ENCODE measurements at places on chromosomes 5 and 9.
A peak's percentile ranks its signal among the peaks of the same experiment; 100 is the strongest.

DNA sequence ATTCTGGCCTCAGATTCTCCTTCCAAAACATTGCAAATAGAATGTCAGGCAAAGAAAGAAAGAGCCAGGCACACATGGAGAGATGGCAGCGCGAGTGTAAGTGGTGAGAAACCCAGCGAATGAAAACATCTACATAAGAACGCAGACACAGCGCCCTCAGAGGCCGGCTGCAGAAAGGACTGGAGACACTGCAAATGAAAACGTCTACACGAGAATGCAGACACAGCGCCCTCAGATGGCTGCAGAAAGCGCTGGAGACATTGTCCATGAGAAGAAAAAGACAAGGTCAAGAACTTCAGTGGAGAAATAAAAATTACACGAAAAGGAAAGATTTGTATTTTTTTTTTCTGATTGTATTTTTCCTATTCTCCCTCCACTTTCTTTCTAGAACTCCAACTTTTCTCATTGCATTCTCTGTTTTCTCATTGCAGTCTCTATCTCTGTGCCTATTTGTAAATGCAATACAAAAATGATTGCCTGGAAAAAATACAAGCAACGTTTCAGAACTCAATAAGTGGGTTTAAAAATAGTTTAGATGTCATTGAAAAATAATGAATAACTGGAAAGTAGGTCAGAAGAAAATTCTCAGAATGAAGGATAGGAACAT, 117.9 kb upstream of the LPCAT1 start:
- peak; percentile 94 for DNase-seq

- no peak for DNase-seq
These were observed 81.6 kb upstream of the GDNF start for GRCh38 chr5:37921452-37921851.

DNA sequence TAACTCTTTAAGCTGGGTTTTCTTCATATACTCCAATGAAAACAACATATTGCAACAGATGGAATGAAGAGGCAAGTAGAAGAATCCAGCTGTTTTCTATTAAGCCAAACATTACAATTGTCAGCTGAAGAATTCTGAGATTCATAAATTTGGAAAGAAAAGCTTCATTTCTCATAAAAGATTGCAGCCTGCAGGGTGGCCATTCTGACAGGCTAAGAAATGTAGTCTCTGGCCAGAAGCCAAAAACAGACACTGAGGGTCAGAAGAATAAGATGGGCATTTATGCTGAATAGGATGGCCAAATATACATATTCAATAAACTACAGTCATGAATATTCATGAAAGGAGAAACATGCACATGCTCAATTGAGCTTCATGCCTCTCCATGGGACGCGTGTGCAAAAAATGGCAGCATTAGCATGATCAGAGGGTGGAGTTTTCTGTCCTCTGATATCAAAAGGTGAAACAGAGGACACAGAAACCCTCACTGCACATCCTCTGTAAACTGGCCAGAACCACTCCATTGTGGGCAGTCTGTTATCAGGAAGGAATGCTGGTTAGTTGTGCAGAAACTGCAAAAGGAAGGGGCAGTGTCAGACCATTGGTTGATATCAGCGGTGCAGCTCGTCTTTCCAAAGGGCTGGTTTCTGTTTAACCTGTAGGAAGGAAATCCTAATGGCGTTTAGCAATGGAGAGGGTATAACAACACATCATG, 50.2 kb downstream of the FXN start:
- DNase-seq = no peak

- DNase-seq = no peak
These were observed 36.5 kb downstream of the KIF2A start for GRCh38 chr5:62342476-62342837.

DNA sequence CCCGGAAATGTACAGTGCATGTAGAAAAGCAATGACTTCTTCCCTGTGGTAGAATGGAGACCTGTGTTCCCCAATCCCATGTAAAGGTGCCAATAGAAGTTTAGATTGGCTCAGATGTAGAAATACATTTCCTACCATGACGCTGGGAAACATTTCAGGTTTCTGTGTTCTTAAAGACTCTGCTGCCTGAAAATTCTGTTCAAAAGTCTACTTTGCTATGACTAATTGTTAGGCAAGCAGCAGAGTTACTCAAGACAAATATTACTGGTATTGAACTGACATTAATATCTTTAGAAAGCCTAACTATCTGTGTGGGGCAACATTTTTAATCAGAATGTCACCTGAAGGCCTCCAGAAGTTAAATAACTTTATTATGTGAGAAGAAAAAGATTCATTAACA, 75.5 kb upstream of the ELL2 start:
- no peak for DNase-seq

GRCh38 chr5:36177715-36178523, 26.0 kb downstream of the SKP2 start:
- DNase-seq = no peak

GRCh38 chr5:149852641-149853330, 91.8 kb downstream of the PDE6A start:
- DNase-seq = peak; percentile 89

GRCh38 chr9:132125944-132126679, 35.7 kb upstream of the NTNG2 start:
- no peak for DNase-seq

DNA sequence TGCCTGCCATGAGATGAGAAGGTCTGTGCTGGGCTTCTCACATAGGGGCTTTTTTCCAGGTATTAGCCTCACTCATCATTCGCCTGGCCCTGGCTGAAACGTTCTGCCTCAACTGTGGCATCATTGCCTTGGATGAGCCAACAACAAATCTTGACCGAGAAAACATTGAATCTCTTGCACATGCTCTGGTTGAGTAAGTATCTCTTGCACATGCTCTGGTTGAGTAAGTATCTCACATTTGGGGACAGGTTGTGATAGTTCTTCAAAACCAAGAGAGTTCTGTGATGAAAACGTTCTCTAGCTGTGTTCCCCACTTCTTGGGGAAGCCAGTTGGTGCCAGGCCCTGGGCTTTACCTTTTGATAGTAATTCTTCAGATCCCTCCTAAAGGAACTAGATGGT, 17.4 kb upstream of the IL13 start:
- no peak for DNase-seq

DNA sequence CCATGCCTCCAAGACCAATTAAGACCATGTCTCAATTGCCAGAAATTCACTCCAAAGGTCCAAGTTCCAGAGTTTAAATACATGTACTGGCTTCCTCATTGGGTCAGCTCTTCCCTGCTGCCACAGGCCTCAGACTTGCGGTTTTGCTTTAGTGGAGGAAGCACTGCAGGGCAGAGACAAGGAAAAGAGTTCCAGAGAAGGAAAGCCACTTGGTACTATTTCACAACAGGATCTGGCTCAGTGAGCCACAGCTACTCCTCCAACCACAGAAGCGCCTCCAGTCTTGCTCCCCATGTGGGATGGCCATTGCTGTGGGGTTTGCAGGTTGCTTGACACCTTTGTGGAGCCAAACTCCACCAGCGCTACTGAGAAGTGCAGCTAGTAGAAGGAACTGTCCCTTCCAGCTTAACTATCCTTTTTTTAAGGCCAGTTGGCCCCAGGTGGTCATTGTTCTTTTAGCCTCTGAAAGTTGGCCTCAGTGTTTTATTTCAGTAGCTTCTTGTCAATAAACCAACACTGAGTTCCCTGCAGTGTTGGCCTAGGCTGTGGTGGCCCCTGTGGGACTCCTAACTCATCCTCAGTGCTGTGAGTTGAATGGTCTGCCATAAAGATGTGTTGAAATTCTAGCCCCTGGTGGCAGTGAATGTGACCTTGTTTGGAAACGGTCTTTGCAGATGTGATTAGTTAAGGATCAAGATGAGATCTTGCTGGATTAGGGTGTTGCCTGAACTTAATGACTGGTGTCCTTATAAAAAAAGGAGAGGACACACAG, 93.7 kb upstream of the DAP start:
- DNase-seq = no peak

GRCh38 chr9:27771803-27772545, 198.7 kb upstream of the C9orf72 start:
- no peak for DNase-seq

- DNase-seq = no peak
These were observed 65.5 kb upstream of the SPTLC1 start for GRCh38 chr9:92180669-92181181.

DNA sequence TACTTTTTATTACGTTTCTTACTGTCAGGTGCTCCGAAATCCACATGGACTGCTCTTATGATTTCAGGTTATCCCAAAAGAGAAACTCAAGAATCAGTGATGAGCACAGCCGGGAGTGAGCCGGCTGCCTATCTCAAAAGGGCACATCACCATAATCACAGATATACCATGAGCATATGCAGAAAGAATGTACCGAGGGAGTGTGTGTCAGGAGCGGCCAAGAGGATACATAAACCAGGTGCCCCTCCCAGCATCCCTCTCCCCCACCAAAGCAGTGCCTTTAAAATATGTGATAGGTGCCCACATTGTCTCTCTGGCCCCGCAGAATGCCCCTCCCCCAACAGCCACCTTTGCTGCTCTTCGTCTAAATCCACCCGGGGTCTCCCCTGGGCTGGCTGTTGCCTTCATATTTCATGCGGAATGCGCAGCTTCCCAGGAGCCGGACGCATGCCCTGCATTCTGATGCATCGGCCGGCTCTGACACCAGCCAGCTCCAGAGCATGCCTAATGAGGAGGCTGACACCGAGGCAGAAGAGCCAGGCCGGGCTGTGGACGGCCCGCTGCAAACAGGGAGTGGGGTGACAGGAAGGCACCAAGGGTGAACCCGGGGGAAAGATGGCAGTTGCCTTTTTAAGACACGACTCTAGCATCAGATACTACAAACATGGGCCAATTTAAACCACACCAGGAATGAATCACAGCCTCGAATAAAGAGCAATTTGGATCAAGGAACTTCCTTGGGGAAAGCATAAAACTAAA, 652.3 kb downstream of the BNC2 start:
- no peak for DNase-seq
